ENCODE measurements at places on chromosomes 1 and 21.

DNA sequence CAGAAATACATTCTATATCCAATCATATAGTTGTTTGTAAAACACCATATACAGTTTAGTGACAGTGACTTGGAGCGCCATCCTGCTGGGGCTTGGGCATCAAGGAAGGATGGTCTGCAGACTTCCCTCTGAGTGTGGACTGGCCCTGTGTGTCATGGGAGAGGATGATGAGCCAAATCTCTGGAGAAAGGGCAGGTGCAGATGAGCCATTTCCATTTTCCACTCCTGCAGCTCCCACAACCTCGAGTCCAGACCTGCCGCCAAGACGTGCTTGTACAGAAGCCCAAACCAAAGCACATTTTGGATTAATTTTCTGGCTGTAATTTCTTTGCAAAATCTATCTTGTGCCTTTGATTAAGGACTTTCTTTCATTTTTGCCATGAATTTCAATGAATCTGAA lies 48.3 kb upstream of the SLC22A15 start:
- no peak for DNase-seq

GRCh38 chr21:29231756-29232529 lies 66.8 kb upstream of the BACH1 start:
- no peak for DNase-seq

DNA sequence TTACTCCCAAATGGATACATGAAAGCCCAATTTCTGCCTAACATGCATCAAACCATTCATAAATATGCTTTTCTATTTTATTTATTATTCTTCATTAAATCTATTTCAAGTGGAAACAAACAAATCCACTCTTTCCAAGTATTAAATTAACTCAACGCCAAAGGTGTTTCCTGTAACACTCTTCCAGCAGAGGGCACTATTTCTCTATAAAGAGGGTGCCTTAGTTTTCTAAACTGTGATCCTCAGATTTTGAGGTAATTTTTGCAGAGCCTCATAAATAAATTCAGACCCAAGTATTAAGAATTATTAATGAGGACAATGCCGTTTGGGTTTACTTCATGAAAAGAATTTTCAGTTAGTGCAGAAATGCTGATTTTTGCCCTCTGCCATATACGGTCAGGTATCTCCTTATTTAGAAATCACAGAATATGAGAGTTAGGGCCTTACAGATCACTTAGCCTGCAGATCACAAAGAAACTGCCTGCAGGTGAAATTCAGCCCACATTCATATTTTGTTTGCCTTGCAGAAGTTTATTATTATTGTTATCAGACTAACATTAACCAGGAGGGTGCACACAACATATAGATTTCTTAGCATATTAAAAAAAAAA lies 40.1 kb upstream of the MYSM1 start:
- DNase-seq, result no peak

DNA sequence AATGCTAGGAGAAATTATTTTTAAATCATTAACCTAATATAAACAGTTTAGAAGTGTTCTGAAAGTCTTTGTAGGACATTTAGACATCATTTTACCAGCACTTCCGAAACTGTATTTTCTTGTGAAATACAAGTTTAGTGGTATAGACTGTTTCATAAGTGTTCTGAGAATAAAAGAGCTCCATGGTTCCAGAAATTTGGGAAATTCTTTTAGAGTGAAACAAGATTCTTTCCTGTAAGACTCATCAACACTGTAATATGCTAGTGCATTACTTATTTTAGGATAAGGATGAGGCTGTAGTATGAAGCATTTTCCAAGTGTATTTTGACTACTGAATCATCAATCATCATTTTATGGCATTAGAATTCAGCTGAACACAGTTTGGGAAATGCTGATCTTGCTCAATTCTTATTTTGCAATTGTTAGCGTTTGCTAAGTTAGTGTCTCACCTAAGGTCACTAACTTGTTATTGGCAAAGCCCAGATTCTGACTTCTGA lies 73.4 kb downstream of the CEP350 start:
- no peak for DNase-seq

- no peak for DNase-seq
Measured at GRCh38 chr1:65514041-65514440, 93.6 kb downstream of the LEPR start.

DNA sequence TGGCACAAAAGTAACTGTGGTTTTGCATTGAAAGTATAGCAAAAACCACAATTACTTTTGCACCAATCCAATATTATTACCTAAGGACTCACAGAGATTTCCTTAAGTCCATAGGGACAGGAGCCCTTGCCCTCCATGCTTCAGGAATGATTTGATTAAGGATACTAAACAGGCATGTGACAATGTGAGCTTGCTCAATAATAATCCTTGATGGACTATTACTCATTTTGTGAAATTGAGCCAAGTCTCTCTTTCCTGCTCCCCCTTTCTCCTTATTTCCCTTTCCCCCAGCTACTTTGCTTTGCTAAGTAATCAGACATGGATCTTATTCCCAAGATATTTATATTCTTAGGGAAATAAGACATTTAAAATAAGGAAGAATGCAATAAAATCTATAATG lies 21.6 kb upstream of the RGL1 start:
- no peak for DNase-seq

GRCh38 chr1:230270559-230271281 lies 155.4 kb downstream of the PGBD5 start:
- no peak for DNase-seq

GRCh38 chr1:230170153-230170547 lies 103.1 kb downstream of the GALNT2 start:
- no peak for DNase-seq

DNA sequence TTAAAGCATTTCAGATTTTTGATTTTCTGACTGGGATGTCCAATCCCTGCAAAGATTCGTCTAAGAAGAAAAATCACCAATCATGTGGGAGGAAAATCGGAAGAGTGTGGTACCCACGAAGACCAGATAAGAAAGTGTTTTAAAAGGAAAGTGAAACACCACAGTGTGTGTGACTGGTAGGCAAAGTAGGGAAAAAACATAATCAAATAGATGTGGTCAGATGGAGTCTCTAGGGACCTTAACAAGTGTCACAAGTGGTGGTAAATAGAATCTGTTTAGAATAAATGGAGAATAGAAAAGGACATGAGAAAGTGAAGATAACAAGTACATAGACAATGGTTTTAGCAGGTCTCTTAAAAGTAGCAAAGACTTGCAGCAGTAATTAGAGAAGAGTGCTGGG lies 154.6 kb downstream of the SLC30A10 start:
- DNase-seq, result no peak

- no peak for DNase-seq
Measured at GRCh38 chr1:52683367-52683940, 14.7 kb downstream of the COA7 start.

GRCh38 chr1:184930645-184931044 lies 43.7 kb downstream of the NIBAN1 start:
- DNase-seq, result no peak

- peak; percentile 53 for DNase-seq
Measured at GRCh38 chr1:12594966-12595756, 22.8 kb downstream of the DHRS3 start.

- DNase-seq, result no peak
Measured at GRCh38 chr1:71027991-71028390, 19.6 kb downstream of the PTGER3 start.

DNA sequence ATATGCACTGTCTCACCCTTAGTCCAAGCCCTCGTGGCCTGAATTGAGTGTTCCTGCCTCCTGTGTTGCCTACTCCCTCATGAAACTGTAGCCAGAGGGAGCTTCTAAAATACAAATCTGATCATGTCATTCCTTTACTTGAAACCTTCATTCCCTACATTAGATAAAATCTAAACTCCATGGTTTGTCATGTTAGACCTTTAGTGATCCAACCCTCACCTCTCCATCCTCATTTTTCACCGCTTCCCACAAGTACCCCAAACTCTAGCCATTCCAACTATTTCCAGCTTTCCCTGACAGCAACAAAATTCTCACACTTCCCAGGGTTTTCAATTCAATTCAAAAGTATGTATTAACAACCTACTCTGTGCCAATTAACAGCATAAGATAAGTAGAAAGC lies 18.3 kb upstream of the CNTN2 start:
- no peak for DNase-seq

DNA sequence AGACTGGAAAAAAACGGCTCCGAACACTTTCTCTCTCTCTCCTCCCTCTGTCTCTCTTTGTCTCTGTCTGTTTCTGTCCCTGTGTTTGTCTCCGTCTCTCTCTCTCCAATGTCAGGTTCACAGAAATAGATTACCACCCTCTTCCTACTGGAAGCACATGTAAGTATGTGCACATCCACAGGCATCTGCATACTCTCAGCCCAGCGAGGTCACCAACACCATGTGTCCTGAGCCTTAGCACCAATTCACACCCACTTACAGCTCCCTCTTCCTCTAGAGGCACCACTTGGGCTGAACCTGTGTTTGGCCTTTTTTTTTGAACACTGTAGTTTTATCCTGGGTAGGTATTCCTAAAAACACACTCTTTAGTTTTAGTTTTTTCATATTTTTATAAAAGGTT lies 130.5 kb downstream of the ETS2 start:
- no peak for DNase-seq

- DNase-seq, result no peak
Measured at GRCh38 chr1:240004086-240004749, 87.5 kb upstream of the FMN2 start.
